ENCODE measurements at places on chromosomes 13 and 19.

- DNase-seq: no peak
Observed at GRCh38 chr13:74017301-74018061, 116.7 kb downstream of the KLF12 start.

GRCh38 chr19:8451377-8451776 lies 6.6 kb downstream of the HNRNPM start:
- DNase-seq: no peak

DNA sequence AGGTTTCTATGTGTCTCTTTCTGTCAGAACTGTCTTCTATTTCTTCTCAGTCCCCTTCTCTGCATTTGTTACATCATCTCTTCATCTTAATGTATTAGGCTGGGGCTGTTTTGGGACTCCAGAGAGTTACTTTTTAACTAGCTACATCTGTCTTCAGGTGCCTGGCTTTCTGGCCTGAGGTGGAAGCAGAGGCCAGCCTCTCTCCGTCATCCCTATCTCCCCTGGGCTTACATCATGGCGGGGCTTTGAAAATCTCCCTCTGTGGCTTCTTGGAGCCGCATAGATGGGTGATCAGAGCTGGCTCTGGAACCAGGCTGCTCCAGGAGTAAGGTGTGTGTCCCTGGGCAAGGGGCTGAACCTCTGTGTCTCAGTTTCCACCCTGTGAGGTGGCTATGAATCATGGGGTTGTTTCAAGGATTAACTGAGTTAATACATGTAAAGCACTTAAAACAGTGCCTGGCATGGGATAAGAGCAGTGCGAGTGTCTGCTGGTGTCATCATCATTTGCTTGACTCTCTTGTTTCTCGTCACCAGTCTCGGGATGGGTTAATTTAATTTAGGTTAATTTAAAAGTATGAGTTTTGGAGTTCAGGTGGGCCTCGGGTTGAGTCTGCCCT lies 2.0 kb downstream of the EPN1 start:
- no peak for DNase-seq

- DNase-seq: no peak
Observed at GRCh38 chr19:3361384-3362216, 4.8 kb upstream of the NFIC start.

GRCh38 chr13:112217431-112217830 lies 150.5 kb downstream of the SOX1 start:
- DNase-seq: no peak

DNA sequence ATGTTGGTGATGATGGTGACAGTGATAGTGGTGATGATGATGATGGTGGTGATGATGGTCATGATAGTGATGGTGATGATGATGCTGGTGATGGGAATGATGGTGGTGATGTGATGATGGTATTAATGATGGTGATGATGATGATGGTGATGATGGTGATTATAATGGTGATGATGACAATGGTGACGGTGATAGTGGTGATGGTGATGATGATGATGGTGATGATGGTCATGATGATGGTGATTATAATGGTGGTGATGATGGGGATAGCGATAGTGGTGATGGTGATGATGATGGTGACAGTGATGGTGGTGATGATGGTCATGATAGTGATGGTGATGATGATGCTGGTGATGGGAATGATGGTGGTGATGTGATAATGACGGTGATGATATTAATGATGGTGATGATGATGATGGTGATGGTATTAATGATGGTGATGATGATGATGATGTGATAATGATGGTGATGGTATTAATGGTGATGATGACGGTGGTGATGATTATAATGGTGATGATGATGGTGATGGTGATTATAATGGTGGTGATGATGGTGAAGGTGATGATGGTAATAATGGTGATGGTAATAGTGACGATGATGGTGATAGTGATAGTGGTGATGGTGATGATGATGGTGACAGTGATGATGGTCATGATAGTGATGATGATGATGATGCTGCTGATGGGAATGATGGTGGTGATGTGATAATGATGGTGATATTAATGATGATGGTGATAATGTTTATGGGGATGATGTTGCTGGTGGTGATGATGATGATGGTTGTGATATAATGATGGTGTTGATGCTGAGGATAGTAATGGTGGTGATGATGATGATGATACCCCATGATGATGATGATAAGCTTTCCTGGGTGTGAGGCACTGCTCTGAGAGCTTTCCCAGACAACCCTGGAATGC lies 7.7 kb downstream of the C13orf46 start:
- no peak for DNase-seq

GRCh38 chr19:7006135-7006704 lies 15.0 kb downstream of the MBD3L2B start:
- DNase-seq: no peak

GRCh38 chr13:78758549-78758948 lies 99.6 kb upstream of the OBI1 start:
- no peak for DNase-seq

DNA sequence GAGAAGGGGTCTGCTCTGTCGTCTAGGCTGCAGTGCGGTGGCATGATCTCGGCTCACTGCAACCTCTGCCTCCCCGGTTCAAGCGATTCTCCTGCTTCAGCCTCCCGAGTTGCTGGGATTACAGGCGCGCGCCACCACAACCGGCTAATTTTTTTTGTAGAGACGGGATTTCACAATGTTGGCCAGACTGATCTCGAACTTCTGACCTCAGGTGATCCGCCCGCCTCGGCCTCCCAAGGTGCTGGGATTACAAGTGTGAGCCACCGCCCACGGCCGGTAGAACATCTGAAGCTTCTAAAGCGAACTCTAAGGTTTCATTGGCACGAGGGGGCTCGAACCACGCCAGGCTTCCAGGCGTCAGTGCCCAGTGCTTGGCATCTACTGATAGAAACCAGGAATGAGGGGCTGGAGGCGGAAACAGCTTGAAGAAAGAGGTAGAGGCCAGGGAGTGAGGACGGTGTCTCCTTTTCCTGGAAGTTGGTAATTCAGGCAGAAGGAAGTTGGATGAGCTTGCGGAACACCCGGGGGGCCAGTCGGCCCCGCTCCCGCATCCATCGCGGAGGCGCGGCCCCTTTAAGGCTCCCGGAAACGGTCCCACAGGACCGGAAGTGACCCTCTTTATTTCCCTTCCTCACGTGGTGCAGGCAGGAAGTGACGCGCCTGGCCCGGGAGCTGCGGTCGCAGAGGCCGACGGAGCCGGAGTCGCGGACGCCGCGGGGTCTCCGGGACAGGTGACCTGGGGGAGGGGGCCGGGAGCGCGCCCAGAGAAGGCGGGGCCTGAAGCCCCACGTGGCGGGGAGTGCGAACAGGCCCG lies at the start of gene CCDC9:
CCDC9 (plus strand) TSS at position 647 of the 814 bp plus-strand sequence. CDS start 1,876 bp downstream, outside the sequence.
- DNase-seq: peak; percentile 94

GRCh38 chr19:49890349-49891311 lies 6.1 kb downstream of the IL4I1 start:
- no peak for DNase-seq

DNA sequence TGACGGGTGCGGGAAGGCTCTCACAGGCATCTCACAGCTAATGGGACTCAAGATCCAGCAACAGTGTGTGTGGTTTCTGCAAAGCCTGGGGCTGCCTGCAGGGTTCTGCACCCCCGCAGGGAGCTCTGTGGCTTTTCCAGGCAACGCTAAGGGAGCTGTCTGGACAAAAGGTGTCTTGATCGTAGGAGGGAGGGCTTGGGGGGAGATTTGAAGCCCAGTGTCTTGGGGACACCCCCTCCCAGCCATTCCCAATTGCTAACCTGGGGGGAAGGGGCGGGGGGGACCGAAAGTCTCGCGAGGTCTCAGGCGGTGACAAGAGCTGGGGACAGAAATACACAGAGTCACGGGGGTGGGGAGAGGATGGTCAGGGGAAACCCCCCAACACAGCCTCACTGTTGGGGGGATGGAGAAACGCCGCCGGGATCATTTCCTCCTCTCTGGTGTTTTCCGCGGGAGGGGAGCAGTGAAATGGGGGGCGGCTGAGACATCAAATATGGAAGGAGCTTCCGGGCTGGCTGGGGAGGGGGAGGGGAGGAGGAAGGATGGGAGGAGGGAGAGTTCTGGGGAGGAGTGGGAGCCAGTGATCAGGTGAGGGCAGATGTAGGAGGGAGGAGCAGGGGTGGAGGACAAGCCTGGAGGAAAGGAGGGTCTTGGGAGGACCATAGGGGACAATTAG lies 13.3 kb downstream of the KCNC3 start:
- DNase-seq: no peak

GRCh38 chr13:74476365-74476764 lies 342.2 kb upstream of the KLF12 start:
- DNase-seq: no peak

DNA sequence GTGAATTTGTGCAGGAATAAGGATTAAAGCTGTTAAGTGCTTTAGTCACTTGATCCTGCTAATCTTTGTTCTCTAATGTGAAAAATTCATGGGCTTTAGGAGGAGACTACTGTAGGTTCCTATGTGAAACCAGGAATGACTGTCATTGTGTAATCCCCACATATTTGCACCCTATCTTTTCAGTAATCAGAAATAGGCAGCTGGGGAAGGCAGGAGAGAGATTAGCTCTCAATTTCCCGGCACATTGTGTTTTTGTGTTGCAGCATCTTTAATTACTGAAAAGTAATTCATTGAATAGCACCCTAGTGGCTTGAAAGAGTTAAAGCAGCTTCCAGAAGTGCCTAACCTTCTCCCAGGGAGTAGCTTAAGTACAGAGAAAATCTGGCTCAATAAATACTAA lies 282.9 kb downstream of the OLFM4 start:
- DNase-seq: no peak

DNA sequence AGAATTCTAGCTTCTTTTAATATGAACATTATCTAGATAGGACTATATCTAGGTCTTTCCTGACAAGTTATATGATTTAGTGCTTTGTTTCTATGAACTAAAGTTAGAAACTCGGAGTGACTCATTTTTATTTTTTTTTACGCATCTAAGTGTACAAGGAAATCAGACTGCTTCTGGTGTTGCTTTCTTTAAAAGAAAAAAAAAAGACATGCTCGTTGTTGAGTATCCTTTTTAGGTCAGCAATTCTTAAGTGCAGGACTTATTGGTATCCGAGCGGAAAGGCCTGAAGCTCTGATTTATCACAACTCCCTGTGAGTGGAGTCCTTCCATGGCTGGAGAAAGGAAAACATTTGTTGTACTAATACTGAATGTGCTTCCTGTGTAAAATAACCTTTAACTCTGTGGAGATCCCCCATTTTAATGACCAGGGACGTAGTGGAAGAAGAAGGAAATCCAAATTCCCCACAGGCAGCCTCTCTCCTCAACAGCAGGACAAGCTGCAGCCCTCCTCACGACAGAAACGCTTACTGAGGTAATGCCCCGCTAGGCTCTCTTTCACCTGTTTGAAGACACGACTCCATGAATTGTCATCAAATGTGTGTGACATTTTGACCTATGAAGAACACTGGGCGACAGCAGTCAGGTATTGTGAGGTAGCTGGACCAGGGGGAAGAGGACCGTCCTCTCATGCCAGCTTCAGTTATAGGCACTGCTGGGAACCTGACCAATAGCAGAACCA lies 17.9 kb upstream of the POMP start:
- no peak for DNase-seq

- DNase-seq: no peak
Observed at GRCh38 chr13:24119626-24120508, 40.7 kb upstream of the SPATA13 start.

DNA sequence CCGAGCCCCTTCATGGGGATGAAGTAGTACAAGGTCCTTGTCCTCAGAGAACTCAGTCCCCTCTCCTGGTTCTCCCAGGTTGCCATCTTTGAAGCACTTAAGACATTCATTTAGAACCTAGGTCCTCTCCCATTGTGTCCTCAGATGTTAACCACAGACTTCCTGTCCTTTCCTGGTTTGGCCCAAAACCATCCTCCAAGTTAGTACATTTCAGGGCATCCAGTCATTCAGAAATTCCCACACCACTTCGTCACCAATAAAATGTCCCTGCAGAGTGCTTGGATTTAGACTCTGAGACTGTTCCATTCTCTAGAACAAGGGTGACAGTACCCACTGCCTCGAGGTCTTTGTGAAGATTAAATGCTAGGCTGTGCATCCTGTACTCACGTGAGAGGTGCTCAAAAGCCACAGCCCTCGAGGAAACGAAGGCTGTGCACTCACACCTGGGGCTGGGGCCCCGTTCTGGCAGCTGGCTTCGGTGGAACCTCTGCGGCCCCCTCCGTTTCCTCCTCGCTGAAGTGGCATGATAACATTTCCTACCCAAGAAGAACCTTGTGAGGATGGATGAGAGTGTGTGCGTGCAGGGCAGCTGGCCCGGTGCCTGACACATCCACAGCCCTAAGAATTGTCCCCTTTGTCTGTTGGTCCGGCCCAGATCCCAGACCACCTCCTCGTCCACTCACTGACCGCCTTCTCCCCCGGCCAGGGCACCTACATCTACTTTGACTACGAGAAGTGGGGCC lies 4.7 kb downstream of the LENG1 start:
- no peak for DNase-seq

DNA sequence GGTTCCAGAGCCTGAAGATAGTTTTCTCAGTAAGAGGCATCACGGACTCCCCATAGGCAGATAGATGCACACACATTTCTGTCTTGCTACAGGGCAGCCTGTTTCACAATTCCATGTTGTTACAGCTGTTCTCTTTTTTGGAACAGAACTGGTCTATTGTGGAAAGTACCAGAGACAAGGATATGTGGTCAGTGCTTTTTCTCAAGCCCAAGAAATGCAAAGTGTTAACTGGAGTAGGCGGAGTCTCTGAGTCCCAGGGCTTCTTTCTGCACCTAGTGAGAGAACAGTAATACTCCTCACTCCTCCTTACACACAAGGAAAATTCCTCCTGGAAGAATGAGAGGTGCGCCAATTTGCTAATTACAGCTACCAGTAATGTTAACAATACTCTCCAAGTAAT lies 141.6 kb upstream of the ARGLU1 start:
- DNase-seq: no peak

DNA sequence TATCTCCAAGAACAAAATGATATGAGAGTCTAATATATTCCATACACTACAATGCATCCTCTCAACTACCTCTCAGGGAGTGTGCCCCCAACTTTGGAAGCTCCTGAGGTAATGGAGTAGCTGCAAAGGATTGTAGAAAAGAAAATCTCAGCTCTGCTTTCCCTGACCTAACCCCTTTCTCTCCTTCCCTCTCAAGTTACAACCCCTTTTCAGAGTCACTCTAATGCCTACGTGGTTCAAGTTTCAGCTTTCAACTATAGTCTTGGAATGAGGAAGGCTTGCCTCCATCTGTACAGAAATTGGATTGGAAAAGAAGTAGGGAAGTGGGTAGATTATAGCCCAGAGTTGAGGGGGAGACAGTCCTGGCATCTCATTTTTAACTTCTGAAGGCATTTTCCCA lies 256.0 kb downstream of the PCDH9 start:
- no peak for DNase-seq

GRCh38 chr13:31116224-31116623 lies 45.5 kb downstream of the HSPH1 start:
- no peak for DNase-seq

GRCh38 chr19:47633996-47634395 lies 25.1 kb downstream of the BICRA start:
- no peak for DNase-seq

- DNase-seq: no peak
Observed at GRCh38 chr13:27605610-27606200, 14.6 kb downstream of the LNX2 start.

Data from pons (tissue), 1 donor.